ENCODE measurements at places on chromosomes 6 and 20.

GRCh38 chr6:161833099-161833860 lies 559.4 kb upstream of the AGPAT4 start:
- DNase-seq: no peak

- DNase-seq: no peak
Measured at GRCh38 chr6:134041093-134041492, 11.3 kb downstream of the SLC2A12 start.

GRCh38 chr6:110938171-110938570 lies 20.3 kb upstream of the GTF3C6 start:
- no peak for DNase-seq

- DNase-seq: no peak
Measured at GRCh38 chr6:33007831-33008400, 1.5 kb downstream of the HLA-DOA start.

DNA sequence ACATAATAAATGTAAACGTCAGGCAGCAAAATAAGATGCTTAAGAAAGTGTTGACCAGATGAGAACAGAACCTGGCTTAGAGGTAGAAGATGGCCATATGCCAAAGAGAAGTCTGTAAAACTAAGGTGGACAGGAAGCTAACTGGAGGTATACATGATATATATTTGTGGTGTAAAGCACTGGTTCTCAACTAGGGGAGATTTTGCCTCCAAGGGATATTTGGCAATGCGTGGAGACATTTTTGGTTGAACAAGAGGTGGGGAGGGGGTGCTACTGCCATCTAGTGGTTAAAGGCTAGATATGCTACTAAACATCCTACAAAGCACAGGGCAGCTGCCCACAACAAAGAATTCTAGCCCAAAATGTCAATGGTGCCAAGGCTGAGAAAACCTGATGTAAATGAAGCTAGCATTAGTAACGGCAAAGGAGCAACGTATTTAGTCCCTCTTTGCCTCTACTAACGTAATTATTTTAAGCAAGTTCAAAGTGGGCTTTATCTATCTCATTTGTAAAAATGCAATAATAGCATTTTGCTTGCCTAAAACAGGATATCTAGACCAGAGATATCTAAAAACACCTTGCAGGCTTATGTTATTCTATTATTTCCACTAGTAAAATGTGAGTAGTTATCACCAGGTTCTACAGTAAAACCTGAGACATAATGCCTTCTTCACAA lies 182.6 kb downstream of the RNGTT start:
- DNase-seq: peak; percentile 22

- no peak for DNase-seq
Measured at GRCh38 chr6:15410752-15411151, 164.9 kb downstream of the JARID2 start.

DNA sequence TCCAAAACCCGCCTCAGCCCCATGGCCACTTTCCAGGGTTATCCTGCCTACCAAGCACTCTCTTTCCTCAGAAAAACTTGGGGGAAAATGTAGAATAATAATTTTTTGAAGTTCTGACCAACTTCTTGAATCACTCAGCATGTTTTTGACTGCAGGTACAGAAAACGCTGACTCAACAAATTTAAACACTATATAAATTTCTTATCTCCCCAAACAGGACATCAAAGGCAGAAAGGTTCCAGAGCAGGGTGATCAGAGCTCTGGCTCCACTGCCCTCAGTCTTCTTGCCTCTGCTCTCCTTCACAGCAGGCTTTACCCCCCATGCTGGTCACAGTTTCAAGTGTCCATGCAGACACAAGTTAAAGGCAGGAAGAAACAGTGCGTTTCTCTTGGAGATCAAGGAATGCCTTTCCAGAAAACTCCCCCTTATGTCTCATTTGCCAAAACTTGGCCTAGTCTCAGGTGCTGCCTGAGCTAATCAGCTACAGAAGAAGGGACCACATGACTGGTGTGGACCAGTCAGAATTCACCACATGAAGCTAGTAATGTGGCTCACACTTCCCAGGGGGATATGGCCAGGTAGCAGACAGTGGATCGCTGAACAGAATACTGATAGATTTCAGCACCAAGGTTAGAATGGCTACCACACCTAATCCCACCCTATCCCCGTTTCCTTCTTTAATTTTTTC lies 24.4 kb upstream of the SLC17A3 start:
- DNase-seq: no peak

DNA sequence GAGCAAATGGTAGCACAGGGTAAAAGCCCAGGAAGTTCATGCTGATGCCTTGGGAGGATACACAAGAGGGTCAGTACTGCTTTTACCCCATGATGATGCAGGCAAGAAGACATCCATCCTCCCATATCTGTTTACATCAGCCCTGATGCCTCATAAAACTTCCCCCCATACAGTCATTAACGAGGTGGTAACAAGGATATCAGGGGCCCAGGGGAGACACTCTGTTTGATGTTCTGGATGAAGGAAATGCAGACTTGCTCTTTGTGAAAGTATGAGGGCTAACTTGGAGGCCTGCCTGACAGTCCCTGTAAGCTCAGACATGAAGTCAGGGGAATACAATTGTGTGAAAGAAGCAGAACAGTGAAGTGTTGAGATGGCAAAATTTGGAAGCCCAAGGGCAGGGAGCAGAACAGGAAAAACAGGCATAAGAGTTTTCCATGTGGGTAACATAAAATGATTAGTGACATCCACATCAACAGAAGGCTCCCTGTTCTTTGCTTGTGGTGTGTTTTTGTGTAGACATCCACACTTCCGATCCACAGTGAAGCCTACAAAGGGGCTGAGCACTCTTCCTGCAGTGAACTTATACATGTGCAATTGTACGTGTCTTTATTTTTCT lies 813.4 kb downstream of the MAFB start:
- DNase-seq: no peak

DNA sequence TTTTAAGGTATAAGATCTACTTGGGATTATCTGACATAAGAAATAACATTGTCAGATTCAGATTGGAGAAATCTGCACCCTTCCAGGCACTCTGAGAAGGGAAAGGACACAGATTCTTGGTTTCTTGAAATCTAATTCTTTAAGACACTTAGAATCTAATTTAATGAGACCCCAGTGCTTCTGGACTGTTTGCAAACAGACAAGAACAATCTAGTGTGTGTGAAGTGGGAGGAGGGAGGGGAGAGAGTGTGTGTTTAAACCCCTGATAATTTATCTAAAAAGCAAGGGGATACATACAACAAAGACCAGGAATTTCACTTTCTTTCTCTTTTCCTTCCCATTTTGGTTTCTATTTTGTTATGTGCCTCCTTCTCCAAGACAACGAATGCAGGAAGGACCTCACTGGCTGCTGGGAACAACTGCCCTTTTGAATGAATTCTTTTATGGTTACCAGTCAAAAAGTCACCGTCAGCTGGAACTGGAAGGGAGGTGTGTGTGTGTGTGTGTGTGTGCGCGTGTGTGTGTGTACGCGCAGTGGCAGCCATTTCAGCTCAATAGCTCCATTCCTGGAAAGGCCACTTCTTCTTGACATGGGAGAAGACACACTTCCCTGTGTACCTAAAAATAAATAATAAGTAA lies 129.4 kb downstream of the BCAS1 start:
- no peak for DNase-seq

DNA sequence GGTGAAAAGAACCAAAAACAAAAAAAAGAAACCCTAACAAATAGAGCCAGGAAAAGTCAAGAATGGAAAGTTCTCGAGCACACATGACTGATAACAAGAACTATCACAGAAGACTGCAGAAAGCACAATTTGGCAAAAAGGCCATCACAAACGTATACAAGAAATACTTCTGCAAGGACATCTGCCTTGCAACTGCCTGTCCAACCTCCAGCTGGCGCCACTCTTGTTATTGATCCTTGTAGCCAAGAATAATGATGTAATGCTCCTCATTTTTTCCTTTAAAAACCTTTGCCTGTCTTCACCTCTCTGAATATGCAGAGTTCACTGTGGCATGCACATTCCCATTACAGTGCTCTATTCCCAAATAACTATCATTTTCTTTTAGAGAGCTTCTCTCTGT lies 87.9 kb upstream of the BMP5 start:
- DNase-seq: no peak

GRCh38 chr20:20037960-20038359 lies 14.3 kb downstream of the CRNKL1 start:
- no peak for DNase-seq

GRCh38 chr6:25815194-25815593 lies 16.7 kb downstream of the SLC17A1 start:
- DNase-seq: no peak

- DNase-seq: no peak
Measured at GRCh38 chr6:50921968-50922367, 103.3 kb downstream of the TFAP2B start.

DNA sequence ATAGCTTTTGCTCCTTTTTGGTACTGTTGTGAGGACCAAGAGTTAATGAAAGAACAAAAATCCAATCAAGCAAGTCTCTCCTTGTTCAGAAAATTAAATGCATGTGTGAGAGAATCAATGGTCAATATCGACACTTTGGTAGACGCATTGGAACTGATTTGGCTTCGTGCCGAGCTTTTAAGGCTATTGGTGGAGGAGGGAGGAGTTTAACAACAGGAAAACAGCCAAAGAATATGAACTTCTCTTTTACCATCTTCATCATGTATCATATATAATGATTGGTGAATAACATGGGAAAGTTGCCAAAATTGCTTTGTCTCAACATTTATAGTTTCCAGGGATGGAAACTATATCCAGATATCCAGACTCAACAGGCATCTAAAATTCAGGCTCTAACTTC lies 266.5 kb upstream of the CITED2 start:
- no peak for DNase-seq

DNA sequence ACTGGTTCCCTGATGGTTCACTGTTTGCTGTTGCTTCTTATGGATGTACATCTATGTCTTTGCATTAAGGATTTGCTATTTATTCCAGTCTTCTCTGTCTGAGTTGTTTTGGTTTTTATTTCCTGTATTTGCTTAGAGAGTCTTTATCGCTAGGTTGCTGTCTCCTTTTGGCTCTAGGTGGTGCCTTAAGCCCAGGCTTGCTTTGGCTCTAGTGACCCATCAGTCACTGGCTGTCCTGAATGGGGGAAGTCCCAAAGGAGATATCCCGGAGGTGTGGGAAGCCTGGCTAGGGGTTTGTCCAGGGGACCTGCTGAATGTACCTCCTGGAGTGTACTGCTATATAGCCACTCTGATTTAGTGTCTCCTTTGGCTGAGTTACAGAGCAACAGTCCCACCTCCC lies 53.4 kb downstream of the MCHR2 start:
- DNase-seq: no peak

GRCh38 chr20:41081276-41081814 lies 52.7 kb downstream of the TOP1 start:
- DNase-seq: no peak

- DNase-seq: no peak
Measured at GRCh38 chr6:147904416-147904815, 395.9 kb downstream of the SAMD5 start.

- DNase-seq: no peak
Measured at GRCh38 chr6:53582963-53583362, 38.1 kb upstream of the GCLC start.

DNA sequence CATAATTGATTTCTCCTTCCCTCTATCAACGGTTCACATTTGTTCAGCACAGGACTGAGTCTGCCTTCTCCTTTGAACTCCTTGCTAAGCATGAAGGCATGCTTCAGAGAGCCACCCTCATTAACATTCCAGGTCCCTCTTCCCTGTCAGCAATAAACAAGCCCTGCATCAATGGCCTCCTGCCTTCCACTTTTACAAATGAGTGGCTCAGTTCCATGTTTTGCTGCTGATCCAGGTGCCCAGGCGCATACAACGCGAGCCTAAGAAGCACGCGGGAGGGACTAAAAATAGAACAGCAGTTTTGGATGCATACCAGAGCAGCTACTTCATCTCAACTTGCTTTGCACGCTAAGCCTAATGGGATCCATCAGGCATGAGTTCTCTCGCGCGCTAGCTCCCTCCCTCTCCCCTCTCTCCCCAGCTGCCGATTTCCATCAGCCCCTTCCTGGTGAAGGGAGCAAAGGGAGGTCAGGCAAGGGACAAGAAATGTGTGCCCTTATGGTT lies 53.4 kb downstream of the TRAF3IP2 start:
- no peak for DNase-seq

- no peak for DNase-seq
Measured at GRCh38 chr6:149014631-149015534, 268.1 kb downstream of the UST start.
